ENCODE measurements at places on chromosomes 3 and 15.

DNA sequence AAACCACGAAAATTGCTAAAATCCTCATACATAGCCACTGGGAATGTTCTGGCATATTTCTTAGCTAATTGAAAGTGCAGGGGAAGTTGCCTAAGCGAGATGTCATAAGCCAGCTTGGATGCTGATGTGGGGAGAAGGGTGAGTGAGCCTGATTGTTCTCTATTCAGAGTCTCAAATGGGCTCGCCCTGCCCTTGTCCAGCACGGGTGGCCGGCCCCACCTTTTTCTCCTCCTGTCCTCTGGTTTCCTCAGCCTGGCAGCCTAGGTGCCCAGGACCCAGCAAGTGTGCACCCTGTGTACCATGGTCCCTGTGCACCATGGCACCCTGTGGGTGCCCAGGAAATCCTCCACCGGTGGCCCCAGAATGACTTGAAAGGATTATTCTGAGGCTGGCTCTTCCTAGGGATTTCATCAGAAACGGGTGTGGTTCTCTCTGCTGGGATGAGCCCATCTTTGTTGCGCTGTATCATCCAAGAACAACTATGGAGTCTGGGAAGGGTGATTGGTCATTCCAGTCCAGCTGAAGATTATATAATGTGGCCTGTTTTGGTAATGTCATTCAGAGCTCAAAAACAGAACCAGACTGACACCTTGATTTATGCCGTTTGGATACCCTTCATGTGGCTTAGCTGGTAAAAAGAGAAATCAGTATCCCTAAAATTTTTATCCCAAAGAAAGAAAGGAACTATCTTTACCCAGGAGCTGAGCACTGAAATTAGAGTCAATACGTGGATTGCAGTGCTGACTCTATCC, 150.8 kb upstream of the BHLHE40 start:
- DNase-seq = no peak

- DNase-seq = no peak
Observed at GRCh38 chr3:60070366-60070765, 1020.5 kb upstream of the CFAP20DC start.

DNA sequence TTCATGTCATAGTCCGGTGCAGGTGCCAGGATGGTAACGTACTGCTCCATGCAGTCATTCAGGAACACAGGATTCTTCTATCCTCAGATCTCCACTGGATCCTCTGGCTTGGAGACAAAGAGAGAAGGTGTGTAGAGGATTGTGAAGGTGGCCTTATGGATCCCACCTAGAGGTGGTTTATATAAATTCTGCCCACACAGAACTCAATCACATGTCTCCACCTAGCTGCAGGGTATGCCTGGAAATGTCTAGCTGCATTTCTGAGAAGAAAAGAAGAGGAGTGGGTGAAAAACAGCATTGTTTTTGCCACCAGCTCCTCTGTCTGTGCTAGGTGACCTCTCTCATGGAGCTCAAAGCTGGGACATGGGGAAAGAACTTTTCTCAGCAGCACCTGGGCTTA, 478.7 kb downstream of the PDCD6IP start:
- no peak for DNase-seq

GRCh38 chr3:15708882-15709677, 88.7 kb downstream of the ANKRD28 start:
- no peak for DNase-seq

DNA sequence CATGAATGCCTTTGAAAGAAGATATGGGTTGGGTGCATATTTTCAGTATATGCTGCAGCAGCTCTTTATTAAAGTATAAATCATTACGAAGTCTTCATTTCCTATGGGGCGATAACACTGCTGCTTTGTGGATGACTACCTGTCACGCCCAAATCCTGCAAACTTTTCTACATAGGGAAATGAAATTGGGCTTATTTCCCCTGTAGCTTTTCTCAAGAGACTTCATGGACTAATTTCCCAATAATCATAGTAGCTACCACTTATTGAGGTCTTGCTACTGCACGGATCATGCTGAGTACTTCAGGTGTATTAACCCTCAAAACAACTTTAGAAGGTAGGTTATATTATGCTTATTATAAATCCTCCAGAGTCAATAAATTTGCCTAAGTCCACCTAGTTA, 8.0 kb downstream of the TGFBR2 start:
- no peak for DNase-seq

- no peak for DNase-seq
Observed at GRCh38 chr15:64850778-64851502, 9.2 kb downstream of the PLEKHO2 start.

DNA sequence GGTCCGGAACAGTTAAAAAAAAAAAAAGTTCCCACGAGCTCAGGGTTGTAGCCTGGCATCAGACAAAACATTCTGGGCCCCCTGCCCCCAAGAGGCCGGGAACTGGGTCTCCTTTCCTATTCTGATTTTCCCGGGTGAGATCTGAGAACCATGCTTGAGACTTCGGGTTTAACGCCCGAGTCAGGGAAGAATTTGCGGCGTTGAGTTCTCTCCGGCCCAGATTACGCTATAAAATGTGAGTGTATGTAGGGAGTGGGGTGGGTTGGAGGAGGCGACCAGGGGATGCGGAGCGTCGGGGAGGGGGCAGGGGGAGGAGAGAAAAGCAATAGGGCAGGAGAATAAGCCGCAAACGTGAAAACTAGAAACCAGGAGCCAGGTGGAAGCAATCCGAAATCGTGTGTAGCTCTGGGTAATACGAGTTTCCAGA, 2.7 kb downstream of the ZIC1 start:
- DNase-seq = no peak

DNA sequence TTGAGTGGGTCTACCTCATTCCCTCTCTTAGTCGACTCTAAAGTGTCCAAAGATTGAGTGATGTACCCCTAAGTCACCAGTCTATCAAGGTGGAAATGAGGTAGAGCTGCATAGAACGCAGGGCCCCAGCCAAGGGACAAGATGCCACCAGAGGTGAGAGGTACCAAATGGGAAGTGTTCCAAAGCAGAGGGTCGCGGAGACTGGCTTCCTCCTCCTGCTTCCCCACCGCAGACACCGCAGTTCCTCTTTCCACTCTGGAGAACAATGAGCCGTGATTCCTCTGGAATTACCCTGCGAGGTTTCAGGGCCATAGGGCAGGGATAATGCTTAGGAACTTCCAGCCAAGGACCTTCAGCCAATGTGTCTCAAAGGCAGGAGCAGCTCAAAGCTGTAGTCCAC, 55.8 kb downstream of the DAPK2 start:
- no peak for DNase-seq

GRCh38 chr3:182837855-182838454, 44.7 kb downstream of the ATP11B start:
- DNase-seq = no peak

DNA sequence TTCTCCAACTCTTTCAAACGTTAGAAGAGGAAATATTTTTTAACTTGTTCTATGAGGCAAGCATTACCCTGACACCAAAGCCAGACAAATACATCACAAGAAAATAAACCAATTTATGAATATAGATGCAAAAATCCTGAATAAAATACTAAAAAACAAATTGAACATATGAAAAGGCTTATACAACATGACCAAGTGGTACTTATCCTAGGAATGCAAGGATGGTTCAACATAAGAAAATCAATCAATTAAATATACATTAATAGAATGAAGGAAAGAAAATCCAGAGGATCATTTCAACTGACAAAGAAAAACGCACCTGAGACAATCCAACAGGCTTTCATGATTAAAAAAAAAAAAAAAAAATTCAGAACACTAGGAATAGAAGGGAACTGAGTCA, 17.1 kb downstream of the XPC start:
- DNase-seq = no peak

DNA sequence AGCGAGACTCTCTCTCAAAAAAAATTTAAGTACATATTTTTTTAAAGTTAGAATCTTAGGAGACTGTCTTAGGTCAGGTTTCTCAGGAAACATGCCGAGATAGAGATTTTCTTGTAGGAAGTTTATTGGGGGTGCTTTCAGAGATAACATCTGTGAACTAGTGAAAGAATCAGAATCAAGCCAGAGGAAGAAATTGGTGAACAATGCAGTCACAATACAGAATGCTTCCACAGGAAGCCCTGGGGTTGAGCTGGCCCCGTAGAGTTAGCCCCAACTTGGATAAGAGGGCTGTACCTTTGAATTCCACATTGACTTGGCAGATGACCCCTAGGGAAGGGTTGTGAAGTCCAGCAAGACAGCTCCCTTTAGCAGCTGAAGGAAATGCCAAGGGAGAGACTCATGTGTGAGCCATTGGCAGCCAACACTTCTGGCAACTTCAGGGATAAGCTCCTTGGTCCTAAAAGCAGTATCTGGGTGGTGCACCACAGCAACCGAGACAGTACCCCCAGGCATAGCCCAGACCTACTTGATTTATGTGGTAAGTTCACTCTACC, 7.1 kb upstream of the PLCB2 start:
- no peak for DNase-seq

DNA sequence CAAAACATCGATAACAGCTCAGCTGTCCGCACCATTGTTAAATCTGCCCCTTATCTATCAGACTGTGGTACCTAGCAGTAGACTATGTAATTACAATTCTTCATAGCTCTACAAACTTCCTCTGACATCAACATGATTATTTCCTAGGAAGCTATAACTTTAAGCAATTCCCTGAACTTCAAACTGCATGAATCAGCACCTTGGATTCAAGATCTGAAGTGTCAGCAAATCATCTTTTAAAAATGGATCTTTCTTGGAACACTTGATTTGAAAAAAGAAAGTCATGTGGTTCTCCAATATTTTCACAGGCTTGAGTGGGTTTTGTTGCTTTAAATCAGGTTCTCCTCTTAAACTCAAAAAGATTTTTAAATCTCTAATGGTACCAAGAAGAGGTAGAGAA, 680.7 kb upstream of the LMCD1 start:
- no peak for DNase-seq

DNA sequence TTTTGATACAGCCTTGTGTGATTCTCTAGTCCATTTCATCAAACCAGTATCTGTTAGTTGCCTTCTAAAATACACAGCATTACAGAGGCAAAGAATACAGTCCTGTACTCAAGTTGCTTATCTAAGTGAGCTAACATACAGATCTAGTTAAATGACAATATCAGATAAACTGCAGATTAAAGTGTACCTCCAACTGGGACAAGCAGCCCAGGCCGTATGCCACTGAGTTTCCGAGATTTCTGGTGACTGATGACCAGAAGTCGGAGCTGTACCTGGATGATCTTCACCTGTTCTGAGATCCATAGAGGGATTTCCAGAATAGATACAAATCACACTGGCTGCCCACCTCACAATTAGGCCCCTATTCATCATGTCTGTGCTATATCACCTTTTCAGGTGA, 6.3 kb upstream of the TRIM59 start:
- no peak for DNase-seq

GRCh38 chr3:144431134-144431533, 459.5 kb downstream of the DIPK2A start:
- no peak for DNase-seq

GRCh38 chr15:37903919-37904625, 30.4 kb upstream of the TMCO5A start:
- DNase-seq = no peak

- no peak for DNase-seq
Observed at GRCh38 chr15:70512772-70513362, 250.5 kb downstream of the UACA start.

DNA sequence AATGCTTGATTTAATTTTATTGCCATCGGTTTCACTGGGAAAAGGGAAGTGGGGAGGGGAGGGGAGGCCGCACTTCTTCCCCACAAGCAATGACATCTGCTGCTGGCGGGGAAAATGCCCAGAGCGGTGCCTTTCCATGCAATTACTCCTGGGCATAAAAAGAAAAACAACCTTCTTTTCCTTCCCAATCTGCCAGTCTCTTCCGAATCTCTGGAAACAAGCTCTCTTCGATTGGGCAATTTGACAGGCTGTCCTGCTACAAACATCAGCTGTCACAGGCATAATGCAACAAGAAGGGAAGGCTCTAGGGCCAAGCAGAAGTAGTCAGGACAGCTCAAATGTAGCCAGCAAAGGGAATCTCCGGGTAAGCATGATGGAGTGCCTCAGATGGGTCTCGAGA, 93.4 kb upstream of the STRIT1 start:
- no peak for DNase-seq

DNA sequence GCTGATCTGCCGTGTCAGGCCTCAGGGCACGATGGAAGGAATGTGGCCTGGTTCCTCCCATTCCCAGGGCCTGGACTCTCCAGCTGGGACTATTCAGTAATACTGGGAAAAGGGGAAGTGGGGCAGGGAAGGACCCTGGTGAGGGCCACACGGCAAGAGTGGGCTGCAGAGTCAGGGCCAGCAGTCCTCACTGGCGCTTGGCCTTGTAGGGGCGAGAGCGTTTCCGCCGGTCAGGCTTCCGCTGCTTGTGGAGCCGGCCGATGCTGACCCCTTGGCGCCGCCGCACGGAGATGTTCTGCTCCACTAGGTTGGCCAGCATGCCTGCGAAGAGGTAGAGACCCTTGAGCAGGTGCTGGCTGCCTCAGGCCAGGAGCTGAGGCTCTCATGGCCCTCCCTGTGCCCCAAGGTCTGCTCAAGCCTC, 42.8 kb downstream of the SEMA3G start:
- no peak for DNase-seq

Data from NCI-H748 treated with DMSO at 0.1 percent for 48 hours (cell line).